ENCODE measurements at places on chromosomes 12 and 14.

- DNase-seq: no peak
These were observed 255.0 kb downstream of the NAV3 start for GRCh38 chr12:78085542-78086182.

DNA sequence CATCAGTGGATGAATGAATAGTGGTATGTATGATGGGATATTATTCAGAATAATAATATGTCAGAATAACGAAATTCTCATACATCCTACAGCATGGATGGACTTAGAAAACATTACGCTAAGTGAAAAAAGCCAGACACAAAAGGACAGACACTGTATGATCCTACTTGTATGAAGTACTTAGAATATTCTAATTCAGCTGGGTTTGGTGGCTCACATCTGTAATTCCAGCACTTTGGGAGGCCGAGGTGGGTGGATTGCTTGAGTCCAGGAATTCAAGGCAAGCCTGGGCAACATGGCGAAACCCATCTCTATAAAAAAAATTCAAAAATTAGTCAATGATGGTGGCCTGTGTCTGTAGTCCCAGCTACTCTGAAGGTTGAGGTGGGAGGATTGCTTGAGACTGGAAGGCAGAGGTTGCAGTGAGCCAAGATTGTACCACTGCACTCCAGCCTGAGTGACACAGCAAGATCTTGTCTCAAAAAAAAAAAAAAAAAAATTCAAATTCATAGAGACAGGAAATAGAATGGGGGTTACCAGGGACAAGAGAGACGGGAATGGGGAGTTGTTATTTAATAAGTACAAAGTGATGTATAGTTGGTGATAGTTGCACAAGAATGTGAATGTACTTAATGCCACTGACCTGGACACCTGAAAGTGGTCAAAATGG, 132.3 kb downstream of the CHST11 start:
- DNase-seq: no peak

DNA sequence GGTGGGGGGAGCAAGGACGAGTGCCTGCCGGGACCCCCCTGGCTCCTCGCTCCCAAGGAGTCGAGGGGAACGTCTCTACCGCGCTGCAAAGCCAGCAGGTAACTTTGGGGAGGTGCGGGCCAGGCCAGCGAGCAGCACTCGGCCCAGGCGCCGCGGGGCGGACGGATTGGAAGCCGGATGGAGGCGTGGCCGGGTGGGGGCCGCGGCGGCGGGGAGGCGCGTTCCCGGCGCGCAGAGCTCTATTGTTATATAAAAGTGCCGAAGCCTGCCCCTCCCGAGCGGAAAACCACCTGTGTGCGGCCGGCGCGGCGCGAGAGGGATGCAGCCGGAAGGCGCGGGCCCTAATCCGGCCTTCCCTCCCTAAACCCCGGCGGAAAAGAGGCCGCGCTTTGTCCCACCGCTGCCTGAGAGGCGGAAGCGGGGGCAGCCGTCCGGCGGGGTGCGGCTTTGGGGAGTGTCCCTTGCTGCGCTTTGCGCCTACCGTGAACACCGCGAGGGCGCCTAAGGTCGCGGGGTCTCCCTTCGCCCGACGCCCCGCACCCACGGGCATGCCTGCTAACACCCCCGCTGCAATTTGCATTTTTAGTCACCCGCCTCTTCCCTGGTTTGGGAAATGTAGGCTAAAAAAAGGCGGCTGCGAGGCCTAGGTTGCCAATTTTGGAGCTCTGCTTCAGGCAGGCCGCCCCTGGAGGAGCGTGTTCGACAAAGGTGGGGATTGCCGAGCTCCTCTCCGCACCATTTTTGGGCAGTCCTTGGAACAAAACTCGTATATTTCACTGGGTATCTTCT, 1.7 kb upstream of the DUSP6 start:
- no peak for DNase-seq

DNA sequence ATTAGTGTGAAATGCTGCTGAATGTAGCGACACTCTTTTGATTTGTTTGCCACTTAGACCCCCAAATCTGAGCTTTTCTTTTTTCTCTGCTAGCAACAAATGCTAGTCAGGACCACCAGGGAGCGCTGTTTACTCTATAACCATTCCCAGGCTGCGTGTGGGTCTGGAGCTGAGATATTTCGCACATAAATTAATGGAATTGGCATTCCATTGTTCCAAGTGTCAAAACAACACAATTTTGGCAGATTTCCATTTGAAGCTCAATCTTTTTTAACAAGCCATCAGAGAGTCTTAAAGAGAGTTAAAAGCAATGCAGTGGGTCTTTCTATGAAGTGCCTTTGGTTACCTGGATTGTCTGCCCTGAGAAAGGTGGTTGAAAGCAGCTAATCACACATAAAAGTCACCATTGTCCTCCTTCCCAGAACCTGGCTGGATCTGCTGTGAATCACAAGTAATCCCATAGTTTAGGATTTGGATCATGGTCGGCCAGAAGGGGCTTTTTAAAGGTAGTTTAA, 7.4 kb upstream of the TMEM132C start:
- DNase-seq: no peak

- DNase-seq: no peak
These were observed 298.6 kb downstream of the AKAP6 start for GRCh38 chr14:32627545-32628298.

GRCh38 chr12:117685110-117685926, 283.5 kb downstream of the KSR2 start:
- DNase-seq: no peak

DNA sequence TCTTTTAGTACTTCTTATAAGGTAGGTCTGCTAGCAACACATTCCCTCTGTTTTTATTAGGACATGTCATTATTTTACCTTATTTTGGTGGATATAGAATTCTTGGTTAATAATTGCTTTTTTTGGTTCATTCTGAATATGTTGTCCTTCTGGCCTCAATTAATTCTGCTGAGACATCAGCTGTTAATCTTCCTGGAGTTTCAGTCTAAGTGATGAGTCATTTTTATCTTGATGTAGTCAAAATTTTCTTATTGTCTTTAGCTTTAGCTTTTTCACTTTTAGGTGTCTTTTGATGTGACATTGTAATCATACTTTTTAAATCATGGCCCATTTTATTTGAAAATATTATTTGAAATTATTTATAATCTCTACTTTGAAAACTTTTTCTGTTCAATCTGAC, 104.9 kb upstream of the PMCH start:
- DNase-seq: no peak
